OCI-M1 (cell line): ENCODE measurements at places on chromosomes 3 and 15.

GRCh38 chr3:121152573-121152972 is 244.6 kb downstream of the STXBP5L start:
- peak; percentile 19 for DNase-seq

GRCh38 chr3:125073390-125073905 is 17.7 kb upstream of the HEG1 start:
- no peak for DNase-seq

- peak; percentile 74 for DNase-seq
Measured at GRCh38 chr3:143847787-143848631, at the start of gene SLC9A9. TSS of gene SLC9A9 (minus strand) at chr3:143848468. CDS start at chr3:143848322, 146 bp downstream.

DNA sequence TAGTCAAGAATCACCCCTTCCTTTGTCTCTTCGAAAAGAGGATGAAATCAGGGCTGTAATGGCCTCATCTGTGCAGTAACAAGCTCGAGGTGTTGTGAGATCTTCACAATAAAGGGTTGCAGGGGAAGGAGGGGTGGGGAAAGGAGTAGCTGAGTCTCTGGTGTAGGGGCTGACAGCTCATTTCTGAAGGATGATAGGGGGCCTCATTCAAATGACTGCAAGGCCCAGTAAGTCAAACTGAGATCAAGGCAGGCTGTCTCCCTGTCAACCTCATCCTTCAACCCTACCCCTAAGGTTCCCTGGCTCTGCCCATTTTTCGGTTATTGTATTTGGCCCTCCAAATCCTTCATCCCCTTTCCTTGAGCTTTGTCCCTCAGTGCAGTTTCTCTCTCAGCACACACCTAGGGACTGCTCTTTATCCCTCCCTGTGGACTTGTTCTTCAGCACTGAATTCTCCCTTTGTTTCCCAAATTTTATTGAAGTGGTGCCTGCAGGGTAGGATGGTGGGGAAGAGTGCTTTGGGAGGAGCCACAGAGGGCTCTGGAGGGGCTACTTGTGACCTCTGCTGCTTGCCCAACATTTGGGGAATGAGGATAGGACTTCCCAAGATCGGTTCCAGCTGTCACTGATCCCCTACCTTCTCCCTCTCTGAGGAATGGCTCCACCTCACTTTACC is 38.1 kb downstream of the ZNF589 start:
- DNase-seq, result no peak

- no peak for DNase-seq
Measured at GRCh38 chr3:16390581-16390980, 122.9 kb downstream of the RFTN1 start.

DNA sequence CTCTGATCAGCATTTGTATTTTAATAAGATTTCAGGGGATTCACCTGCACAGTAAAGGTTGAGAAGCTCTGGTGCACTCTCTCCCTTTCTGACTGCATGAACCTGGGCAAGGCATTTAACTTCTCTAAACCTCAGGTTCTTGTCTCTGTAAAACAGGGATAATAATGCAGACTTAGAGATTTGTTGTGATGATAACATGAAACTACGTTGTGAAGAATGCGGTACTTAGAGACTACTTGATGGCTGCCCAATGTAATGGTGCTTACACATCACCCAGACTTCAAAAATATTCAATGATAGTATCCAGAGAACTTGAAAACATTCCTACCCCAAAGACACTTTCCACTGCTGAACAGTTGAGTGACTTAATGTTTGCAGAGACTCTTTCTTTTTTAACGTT is 19.8 kb upstream of the TNFSF10 start:
- DNase-seq, result no peak

GRCh38 chr3:96753124-96753523 is 61.3 kb upstream of the EPHA6 start:
- DNase-seq, result no peak

GRCh38 chr15:50051811-50052419 is 67.1 kb downstream of the ATP8B4 start:
- DNase-seq, result peak; percentile 80

DNA sequence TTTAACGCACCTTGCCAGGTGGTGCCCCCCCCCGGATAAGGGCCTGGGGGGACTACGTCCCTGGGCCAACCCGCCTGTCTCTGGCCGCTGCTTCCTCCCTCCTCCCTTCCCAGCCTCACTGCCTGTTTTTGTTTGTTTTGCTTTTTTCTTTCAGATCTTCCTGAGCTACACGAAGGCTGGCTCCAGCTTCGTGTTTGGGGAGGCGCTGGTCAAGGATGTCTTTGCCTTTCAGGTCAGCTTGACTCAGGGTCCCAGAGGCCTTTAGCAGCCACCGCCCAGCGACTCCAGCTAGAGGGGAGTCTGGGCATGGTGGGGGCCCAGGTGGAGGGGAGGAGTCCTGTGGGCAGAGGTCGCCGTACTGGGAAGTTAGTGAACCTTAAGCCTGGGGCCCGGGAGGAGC is 24.1 kb downstream of the SLC28A1 start:
- DNase-seq, result no peak

DNA sequence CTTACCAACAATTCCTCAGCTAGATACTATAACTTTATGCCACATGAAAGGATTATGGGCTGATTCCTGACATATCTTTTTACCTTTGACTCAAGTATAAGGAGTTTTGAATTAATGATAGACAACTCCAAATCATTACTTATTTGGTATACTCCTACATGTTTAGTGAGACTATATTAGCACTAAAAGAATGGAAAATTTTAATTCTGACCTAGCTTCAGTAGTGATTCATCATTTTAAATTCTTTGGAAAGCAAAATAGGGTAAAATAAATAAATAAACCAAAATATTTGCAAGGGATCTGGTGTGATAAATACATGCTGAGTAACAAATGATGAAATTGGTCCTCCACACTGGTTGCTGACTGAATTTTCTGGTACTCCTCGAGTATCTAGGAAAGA is 42.3 kb upstream of the VGLL3 start:
- DNase-seq, result no peak

DNA sequence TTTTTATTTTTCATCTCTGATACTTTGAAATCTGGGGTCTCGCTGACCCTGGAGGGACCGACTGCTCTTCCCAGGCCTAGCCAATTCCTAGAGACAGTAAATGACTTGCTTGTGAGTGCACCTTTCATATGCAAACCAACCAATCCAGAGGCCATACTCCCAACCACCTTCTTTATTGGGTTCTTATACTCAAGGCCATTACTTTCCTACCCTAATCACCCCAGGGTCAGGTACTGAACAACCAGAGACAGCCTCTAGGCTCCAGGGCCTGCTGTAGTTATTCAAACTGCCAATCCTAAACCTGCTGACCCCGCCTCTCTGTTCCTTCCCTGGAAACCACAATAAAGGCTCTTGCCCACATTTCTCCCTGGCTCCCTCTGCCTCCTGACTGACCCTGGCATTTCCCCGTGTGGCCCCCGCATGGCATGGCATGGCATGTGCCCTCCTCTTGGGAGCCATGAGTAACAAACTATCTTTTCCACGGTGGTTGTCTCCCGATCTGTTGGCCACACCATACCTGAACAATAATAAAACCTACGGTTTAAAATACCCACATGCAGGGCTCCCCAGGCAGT is 42.9 kb downstream of the ADCY5 start:
- no peak for DNase-seq
